Frontal cortex (tissue), 4 donors: ENCODE measurements at places on chromosomes 7 and 10.

DNA sequence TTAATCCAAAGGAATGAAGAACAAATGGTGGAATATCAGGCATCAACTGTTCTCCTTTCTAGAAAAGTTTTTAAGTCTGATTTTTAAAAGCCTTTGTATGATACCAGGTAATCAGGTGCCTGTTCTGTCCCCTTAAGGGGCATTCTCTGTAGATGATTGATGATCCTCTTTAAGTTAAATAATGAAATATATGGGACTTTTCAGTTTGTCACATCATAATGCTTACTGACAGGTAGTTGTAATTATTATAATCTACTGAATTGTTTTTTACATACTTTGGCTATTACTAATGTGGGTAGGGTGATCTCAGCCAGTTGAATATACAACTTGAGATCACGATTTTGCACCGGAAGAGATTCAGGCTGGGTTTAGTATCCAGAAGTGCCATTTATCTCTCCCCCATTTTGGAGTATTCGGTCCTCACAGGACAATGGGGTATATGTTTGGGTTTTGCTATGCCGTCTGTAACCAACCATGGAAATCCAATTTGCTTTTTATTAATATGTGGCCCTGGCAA, 330.2 kb downstream of the BICC1 start:
- DNase-seq, result no peak

DNA sequence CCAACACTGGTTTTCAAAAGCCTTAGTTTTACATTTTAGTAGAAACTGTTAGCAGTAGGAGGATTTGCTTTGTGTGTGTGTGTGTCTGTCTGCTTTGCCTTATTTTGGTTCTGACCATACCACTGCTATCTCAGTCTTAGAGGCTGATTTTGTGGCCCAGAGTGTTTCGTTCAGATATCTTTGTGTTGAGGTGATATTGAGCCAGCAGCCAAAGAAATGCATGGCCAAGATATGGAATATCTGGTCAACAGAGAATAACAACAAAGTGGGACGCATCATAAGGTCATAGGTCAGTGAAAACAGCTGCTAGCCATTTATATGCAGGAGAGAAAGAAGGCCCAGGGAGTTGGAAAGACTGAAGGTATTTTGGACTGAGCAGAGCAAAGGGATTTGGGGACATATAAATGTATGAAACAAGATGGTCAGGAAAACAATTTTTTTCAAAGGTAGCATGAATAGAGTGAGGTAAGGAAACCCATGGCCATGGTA, 47.7 kb downstream of the KIAA1217 start:
- no peak for DNase-seq

- DNase-seq, result no peak
These were observed 73.8 kb downstream of the CREM start for GRCh38 chr10:35200487-35200886.

- DNase-seq, result no peak
These were observed 73.0 kb downstream of the TCF7L2 start for GRCh38 chr10:113023017-113023416.

DNA sequence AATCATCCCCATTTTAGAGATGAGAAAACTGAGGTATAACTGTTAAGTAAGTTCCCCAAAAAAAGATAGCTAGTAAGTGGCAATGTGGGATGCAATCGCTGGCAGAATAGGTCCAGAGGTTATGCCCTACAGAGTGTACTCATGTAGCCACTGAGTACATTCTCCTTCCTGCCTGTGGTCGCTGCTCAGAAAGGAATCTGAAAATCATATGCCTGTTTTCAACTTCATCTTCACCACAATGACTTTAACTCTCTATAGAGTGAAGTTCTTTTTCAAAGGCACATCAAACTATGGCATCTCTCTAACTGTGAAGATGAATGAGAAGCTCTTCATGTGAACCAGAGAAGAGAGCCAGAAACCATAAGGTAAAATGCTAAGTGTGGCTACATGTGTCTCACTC, 162.2 kb upstream of the SLC25A13 start:
- DNase-seq, result no peak

DNA sequence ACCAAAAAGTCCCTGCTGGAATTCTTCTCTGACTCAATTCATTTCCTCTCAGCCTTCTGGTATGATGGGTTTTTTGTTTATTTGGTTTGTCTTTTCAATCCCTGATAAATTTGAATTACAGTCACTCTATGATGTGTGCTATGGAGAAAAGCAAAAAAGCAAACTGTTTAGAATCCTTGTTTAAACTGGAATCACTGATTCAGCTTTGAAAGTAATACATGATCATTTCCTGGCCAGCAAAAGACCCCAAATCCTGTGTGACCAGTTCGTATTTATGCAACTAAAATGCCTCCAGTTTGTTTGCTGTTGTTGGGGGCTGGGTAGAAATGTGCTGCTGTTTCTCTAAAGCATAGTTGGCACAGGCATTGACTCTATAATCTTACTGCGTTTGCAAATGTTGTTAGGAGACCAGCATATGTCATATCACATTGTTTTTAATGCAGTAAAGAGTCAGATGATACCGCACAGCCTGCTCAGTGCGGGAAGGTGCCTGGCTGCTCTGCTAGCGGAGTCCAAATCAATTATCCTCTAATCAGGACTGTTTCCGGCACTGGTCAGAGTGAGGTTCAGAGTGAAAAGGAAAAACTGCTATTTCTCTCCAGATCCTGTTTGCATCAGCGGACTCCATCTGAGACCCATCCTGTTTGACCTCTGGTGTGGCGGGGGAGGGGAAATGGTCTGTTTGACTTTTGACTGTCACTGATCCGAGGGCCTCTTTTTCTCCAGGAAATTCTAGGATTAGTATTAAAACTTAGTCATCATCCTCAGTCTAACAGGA, 40.6 kb upstream of the ADD3 start:
- DNase-seq, result no peak

GRCh38 chr10:28312572-28312971, 9.7 kb upstream of the MPP7 start:
- DNase-seq, result no peak

GRCh38 chr7:141511676-141512396, 39.4 kb upstream of the AGK start:
- peak; percentile 22 for DNase-seq

DNA sequence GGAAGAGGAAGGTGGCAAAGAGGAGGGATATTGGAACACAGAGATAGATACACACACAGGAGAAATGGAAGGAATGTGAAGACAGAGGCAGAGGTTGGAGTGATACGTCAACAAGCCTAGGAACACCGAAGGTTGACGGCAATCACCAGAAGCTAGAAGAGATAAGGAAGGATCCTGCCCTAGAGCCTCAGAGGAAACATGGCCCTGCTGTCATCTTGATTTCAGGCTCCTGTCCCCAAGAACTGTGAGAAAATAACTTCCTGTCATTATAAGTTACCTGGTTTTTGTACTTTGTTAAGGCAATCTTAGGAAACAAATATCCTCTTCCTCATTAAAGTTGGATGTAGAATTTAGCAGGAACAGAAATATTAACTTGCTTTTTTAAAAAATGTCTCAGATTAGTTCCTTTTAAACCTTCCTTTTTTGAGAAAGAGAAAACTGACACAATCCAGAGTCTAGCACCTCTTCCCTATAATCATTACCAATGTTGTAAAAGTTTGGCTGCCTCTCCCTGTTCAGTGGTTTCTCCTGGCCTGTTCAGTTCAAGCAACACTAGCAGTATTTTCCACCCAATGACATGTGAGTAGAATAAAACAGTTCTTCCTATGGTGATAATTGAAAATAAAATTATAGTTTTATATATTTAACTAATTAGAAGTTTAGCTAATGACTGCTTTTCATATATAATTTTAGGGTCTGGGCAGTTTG, 28.8 kb upstream of the GNAI1 start:
- no peak for DNase-seq

DNA sequence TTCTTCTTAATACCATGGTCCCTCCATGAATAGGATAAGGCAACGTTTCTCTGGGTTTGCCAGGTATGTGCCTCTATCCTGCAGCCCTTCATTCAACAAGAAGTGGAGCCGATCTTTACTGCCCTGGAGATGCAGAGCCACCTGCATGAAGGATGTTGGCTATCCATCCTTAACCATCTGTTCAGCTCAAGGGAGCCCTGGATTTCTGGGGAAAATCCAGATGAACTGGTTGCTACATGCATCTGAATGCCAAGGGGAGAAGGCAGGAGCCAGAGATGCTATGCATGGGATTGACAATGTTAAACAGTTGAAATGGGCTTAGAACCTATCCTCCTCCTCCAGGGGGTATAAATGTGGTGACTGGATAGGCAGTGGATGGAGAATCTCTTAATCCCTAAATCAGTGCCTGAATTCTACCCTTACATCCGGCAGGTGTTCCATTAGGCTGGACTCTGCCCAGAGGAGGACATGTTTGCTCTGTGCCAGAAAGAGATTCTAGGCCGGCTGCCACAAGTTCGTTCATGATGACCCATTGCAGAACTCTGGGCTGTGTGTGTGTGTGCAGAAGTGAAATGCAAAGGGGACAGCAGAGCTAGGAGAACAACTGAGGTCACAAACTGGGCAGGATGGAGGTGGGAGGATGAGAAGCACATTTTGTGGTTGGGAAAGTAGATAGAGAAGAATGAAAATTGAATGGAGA, 15.6 kb downstream of the CPED1 start:
- no peak for DNase-seq

DNA sequence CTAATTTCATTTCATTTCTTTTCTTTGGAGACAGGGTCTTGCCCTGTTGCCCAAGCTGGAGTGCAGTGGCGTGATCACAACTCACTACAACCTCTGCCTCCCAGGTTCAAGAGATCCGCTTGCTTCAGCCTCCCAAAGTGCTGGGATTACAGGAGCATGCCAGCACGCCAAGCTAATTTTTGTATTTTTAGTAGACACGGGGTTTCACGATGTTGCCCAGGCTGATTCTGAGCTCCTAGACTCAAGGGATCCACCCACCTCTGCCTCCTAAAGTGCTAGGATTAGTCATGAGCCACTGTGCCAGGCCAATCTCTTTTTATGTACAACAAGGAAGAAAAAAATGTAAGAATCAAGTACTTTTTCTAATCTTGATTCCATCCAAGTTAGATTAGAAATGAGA, 10.7 kb upstream of the KMT2E start:
- DNase-seq, result no peak

DNA sequence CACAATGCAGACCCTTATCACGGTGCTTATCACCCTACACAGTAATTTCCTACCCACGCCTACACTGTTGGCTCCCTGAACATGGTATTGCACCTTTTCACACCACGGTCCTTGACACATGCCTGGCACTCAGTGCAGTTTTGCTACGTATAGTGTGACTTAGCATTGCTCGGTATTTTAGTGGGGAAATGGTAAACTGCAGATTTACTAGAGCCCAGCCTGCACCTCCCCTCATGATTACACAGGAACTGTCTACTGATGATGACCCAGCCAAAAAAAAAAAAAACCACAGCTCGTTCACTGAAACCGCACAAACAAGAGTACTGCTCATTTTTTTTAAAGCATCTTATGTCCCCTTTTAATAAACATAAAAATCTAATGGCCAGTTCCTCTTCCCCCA, 124.2 kb upstream of the ZNF746 start:
- DNase-seq, result no peak

GRCh38 chr10:110387983-110388686, 83.4 kb upstream of the SMNDC1 start:
- no peak for DNase-seq

GRCh38 chr7:133975130-133975529, 152.0 kb upstream of the LRGUK start:
- no peak for DNase-seq

DNA sequence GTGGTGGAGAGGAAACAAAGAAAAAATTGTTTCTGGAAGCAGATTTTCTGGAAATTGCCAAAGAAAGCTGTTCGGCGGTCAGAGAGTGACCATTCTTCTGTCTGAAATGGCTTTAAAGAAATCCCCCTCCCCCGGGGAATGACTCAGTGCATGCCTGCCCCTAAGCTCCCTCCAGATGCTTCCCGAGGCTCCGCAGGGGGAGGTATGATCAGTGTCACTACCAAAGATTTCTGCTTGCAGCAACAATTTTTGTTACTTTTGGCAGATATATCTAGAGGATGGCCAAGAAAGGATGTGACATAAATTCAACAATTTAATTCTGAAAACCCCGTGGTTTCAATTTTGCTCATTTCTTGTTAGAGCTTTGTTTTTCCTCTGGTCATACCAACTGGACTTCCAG, 163.9 kb downstream of the JCAD start:
- peak; percentile 5 for DNase-seq

DNA sequence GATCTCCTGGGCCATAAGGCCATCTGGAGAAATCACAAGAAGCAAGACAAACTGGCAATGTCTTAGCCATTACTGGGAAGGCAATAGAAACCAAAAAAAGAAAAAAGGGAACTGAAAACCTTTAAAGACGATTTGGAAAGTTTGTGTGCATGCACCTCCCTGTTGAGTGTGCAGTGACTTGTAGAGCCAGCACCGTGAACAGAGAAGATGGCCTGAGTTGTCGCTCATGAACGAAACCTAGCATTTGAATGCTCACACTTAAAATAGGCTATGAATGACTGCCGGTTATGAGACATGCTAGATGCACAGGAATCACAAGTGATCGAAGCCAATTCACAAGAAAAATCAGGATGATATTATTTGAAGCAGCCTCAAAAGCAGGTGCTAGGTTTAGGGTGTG, 151.3 kb upstream of the ADO start:
- no peak for DNase-seq

- DNase-seq, result peak; percentile 23
These were observed 171.1 kb downstream of the FAM107B start for GRCh38 chr10:14603534-14604102.

DNA sequence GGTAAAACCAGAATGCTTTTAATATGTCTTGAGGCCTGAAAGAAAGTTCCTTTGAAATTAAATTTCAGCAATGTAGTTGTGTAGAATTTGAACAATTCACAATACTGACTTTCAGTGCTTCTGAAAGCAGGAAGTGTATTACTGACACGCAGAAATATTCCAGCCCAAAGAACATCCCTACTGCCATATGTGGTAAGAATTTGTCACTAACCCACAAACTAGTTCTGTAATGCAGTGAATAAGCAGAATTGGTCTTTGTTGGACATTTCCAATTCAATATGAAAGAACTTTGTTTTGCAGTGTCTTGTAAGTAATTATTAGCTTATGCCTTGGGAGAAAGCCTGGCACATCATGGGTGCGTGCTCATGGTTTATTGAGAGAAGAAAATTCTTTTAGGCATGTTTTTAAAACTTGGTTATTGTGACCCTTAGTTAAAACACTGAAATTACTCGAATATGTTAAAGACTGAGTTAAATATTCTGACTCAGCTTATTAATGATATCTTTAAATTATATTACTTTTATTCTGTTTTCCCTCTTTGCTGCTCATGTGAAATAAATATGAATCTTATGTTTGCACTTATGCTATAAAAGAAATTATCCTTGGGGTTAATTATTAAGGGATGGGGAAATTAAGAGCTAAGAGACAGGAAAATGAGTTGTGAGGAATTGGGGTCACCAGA, 33.4 kb downstream of the PTPN12 start:
- peak; percentile 12 for DNase-seq

DNA sequence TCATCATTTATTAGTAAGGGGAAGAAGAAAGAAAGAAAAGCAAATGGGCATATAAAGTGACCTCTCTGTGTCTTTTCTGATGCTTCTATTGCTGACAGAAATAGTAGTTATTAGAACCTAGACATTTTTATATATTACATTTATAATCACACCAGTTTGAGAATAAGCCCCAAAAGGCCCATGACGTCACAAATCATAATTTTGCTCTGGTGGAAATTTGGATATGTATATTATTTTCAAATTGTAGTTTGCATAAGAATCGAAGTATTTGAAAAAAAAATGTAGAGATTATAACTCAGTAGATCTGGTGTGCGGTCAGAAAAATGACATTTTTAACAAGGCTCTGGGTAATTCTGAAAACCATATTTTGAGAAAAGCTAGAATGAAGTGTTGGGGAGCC, 101.2 kb upstream of the STEAP1 start:
- DNase-seq, result no peak

GRCh38 chr7:4959893-4960292, 906 bp upstream of the MMD2 start:
- DNase-seq, result no peak
